Daoy (cell line): ENCODE measurements at places on chromosomes 2 and 18.
A peak's percentile ranks its signal among the peaks of the same experiment; 100 is the strongest.

DNA sequence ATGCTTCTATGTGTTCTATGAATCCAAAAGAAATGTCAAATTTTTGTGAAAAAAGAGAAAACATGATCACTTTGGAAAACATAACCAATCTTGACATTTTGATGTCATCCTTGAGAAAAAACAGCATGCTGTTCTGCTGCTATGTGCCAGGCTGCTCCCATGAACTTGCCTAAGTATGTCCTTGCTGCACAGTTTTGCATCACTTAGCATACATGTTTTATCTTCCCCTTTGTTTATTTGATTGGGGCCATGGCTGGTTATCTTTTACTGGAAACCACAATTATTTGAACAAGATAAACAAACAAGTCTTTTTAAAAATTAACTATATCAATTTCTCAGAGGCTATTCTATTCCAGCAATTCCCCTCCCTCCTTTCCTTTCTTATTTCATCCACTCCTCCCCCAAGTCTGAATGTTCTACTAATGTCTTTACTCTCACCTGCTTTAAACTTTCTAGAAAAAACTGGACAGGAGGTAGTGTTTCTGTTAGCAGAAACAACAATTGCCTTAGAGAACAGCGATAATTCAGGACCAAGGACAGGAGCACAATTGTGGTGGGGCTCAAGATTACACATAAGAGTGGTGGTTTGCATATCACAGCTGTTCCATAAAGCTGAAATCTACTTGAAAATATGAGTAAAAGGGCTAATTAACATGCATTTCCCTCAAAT, 6.7 kb downstream of the AOX1 start:
- no peak for DNase-seq

- DNase-seq = no peak
These were observed 769.6 kb upstream of the CRIM1 start for GRCh38 chr2:35585972-35586371.

DNA sequence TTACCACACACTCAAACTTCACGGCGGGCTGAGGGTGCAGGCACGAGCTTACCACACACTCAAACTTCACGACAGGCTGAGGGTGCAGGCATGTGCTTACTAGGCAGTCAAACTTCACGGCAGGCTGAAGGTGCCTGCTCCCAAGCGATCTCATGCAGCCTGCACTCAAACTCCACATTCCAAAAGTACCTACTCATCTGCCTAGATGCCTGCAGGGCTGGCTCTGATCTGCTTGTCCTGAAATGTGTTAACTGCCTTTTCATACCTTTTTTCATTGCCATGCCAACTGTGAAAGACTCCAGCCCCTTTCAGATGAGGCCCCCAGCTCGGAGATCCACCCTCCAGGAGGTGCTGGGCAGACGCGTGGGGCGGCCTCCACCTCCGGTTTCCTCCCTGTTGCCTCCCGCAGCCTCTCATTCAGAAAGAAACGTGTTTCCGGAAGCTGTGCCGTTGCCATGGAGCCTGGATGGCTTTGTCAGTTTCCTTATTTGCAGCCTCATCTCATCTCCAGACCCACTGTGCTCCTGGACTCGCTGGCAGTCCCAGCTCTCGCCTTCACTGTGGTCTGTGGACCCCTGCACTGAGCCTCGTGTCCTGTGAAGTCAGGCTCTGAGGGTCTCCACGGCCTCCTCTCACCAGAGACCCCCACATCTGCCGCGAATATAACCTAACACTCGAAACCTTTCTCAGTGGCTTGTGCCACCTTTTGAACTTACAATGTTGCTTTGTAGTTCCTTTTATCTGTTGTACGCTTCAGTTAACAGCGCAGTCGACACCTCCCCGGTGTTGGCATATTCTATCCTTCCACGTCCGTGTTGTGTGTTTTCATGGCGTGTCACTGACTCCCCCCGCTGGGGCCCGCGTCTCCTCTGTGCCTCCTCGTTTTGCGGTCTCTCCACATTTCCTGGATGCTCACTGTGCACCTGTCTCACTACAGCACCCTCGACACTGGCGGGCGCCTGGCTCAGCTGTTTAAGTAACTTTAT, 106.1 kb upstream of the ALKAL2 start:
- DNase-seq = peak; percentile 89

- no peak for DNase-seq
These were observed 112.8 kb upstream of the CDC42EP3 start for GRCh38 chr2:37784071-37784758.

DNA sequence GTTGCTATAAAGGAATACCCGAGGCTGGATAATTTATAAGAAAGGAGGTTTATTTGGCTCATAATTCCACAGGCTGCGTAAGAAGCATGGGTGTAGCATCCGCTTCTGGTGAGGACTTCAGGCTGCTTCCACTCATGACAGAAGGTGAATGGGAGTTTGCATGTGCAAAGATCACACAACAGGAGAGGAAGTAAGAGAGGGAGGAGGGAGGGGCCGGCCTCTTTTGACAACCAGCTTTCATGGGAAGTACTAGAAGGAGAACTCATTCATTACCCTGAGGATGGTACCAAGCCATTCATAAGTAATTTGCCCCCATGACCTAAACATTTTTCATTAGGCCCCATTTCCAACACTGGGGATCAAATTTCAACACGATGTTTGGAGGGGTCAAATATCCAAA, 386.8 kb upstream of the NETO1 start:
- DNase-seq = no peak

DNA sequence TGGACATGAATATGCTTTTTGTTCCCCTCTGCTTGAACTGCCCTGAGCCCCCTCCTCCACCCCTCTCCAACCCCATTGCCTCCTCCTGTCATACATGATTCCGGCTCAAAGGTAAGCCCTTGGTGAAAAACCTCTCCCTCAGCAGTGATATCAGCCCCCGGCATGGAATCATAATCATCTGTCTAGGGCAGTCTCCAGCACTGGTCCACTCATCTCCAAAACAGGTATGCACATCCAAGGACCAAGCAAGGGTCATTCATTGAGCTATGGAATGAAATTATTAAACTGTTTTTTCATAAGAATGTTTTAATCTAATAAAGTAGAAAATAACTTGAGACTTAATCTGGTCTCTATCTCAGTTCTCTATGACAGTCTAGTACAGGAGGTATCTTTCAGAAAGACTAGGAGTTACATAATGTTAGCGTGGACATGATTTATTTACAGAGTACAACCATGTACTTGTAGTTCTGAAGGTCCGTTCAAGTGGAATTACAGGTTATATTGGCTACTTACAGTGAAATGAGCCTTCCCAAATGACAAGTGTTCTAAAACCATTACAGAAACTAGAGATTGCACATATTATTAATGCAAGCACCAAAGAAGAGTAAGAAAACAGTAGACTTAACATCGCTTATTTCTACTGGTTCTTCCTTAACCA, 75.2 kb downstream of the ACVR1 start:
- no peak for DNase-seq

GRCh38 chr2:46735108-46735691, 180.4 kb downstream of the MCFD2 start:
- DNase-seq = no peak

- no peak for DNase-seq
These were observed 571 bp downstream of the EEF1B2 start for GRCh38 chr2:206160125-206160806.

- no peak for DNase-seq
These were observed 119.1 kb downstream of the LYPD1 start for GRCh38 chr2:132550946-132551345.

- DNase-seq = no peak
These were observed 41.0 kb upstream of the EPC2 start for GRCh38 chr2:148603562-148603920.
